CD4-positive, alpha-beta T cell treated with Interleukin-10 for 1 hour (primary cell): ENCODE measurements at places on chromosomes 7 and 10.

- DNase-seq = peak; percentile 75
Measured at GRCh38 chr10:9010093-9010492, 955.6 kb downstream of the GATA3 start.

DNA sequence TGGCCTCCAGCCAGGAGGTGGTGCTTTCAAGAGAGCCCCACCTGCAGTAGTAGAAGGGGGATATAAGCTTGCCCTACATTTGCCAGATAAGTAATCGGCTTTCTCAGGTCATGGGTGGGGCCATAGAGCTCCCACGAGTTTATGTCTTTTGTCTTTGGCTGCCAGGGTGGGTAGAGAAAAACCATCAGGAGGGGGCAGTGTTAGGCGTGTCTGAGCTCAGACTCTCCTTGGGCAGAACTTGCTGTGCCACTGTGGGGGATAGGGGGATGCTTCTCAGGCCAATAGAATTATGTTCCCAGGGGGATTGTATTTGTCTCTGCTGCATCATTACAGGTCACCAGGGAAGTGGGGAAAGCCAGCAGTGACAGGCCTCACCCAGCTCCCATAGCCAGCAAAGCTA, 12.3 kb upstream of the MRPS33 start:
- no peak for DNase-seq

GRCh38 chr7:48083114-48083830, 5.8 kb upstream of the UPP1 start:
- peak; percentile 42 for DNase-seq

- DNase-seq = no peak
Measured at GRCh38 chr7:24730018-24730369, 27.3 kb downstream of the GSDME start.
